ENCODE measurements at places on chromosomes 5 and 9.

DNA sequence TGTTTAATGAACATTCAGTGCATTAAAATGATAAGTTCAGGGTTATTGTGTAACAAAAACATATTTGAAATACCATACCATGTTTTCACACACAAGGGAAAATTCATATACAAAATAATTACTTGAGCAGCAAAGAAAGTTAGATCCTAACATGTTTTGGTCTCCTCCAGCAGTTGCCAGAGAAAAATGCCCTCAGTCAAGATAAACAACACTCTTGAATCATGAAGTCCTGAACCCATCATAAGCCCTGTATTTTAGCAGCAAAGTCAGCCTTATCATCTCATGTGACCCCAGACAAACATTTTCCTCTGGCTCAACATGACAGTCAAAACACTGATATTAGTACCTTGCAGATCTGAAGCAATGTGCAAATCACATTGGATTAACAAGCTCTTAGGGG is 1541.1 kb upstream of the WWC1 start:
- no peak for DNase-seq

DNA sequence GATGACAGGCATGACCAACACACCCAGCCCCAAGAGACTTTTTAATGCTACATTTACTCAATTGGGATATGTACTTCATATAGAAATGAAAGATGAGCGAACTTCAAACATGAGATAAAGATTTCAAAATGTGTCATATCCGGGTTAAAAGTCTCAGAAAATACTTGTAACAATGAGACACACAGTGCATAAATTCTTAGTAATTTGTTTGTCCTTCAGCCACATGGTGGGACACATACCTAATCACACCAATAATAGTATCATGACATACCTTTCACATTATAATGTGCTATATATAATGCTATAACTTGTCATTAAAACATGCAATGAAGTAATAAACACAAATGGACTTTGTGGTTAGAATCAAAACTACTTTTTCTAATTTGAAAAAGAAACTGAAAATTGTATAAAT is 204.7 kb upstream of the RFX3 start:
- DNase-seq: no peak

DNA sequence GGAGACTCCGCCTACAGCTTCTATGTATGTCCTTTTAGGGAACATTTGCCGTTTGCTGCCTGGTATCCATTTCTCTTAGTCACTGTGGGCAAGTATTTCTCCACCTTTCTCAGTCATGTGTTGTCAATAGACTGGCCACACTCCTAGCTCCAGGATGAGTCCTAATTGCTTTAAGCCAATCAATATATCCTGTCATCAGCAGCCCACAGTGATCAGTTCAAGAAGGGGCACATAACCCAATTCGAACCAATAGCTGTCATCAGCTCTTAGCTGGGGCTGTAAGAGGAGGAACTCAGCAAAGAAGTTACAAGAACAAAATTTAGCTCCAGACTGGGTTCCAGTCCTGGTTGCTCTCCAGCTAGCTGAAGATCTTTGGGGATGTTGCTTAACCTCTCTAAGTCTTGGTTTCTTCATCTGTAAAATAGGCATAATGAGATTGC is 70.7 kb upstream of the MAN2A1 start:
- DNase-seq: no peak

GRCh38 chr9:133848471-133849109 is 110.4 kb upstream of the SARDH start:
- no peak for DNase-seq

- DNase-seq: no peak
Measured at GRCh38 chr9:12798066-12798770, 23.4 kb downstream of the LURAP1L start.

- no peak for DNase-seq
Measured at GRCh38 chr5:91076138-91076537, 307.0 kb downstream of the ARRDC3 start.

DNA sequence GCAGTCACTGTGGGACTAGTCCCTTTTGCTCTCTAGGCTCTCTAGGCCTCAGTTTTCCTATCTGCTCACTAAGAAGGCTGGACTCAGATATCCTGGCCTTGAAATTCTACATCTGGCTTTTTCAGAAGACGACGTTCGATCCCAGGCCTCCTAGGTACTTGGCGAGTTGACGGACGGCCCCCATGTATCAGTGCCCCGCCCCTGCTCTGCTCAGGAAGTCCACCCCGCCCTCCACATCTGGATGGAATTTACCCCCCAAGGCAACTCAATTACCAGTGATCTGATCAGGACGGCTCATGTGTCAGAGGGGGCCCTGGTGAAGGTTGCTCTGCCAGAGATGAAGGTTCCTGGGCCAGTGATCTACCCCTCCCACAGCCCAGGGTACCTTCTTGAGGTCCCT is 44.1 kb upstream of the SYNPO start:
- DNase-seq: no peak

GRCh38 chr5:80466669-80467485 is 21.0 kb upstream of the FAM151B start:
- no peak for DNase-seq

DNA sequence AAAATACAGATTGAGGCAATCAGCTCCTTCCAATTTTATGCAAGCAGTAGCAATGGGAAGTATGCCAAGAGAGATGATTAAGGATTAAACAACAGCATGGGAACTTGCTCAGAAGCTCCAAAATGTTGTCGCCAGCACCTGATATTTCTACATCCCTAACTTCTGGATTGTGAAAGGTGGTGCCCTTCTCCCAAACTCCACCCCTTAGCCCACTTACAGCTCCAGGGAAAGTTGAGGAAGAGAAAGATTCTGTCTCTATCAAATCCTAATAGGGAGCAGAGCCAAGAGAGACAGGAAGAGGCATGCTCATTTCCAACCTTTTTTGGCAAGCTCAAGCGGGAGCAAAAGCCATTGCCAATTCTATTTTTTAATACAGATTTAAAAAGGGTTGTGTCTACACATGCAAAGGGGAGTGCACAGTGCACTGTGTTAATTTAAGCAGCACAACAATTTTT is 92.4 kb upstream of the NR3C1 start:
- peak; percentile 28 for DNase-seq

DNA sequence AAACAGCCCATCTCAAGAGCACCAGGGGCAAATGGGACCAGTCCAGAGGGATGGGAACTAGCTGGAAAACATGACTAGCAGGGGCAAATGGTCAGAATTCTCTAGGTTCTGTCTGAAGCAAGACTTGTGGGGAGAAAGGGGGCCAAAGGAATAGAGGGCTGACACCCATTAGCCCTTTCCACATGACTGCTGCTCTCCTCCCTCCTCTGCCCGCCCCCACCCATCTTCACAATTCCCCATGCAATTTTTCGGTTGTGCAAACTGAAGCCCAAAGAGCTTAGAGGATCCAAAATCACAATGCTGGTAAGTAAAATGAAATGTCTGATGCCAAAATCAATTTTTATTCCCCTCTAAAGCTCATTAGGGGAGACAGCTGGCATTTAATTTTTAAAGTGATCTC is 207.1 kb downstream of the DCP2 start:
- no peak for DNase-seq

DNA sequence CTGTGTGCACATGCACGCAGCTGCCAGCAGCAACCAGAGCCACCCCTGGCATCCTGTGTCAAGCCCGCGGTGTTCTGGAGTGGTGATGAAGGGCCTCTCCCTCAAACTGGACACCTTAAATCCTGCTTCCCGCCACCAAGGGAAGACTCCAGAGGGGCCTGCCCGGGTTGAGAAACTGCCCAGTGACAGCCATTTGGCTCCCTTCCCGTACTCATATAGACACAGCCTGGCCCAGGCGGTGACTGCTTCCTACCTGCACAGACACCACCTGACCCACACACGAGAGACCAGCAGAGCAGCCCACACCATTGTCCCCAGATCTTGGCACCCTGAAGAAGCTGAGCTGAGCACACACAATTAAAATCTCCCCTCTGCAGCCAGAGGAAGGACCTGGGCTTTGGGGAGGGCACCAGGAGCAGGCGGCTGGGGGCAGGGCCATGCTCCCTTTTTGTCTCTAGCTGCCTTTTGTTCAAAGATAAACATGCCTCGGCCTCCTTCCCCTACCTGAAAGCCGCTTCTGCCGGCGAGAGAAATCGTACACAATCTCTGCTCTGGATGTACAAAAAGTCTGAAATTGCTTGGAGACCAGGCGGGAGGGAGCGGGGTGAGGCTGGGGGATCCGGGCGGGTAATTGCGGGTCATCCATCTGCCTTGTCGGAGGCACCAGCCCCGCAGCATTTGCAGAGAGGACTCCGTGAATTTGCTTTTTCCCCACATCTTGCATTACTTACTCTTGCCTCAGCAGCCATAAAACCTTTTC is 78.4 kb downstream of the TSPAN17 start:
- DNase-seq: no peak

GRCh38 chr9:34170237-34170991 is 8.4 kb upstream of the UBAP1 start:
- no peak for DNase-seq

DNA sequence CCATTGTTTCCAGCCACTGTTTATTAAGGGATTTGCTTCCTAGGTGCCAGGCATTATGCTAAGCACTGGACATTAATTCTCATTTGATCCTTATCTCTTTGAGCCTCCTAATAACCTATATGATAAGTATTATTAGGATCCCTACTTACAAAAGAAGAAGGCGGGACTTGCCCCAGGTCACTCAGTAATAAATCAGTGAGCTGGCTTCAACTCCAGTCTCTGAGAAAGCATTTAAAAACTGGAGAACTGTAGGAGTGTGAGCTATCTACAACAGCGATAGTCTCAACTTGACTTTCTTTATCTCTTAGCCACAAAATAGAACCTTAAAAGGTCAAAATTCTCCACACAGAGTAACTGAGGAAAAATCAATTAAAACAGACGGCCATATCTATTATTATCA is 155.0 kb downstream of the GNAQ start:
- DNase-seq: no peak

Data from hematopoietic multipotent progenitor cell treated with erythropoietin and hydrocortisone succinate and interleukin-3 and kit ligand, for 17 days (in vitro differentiated cells).